ENCODE measurements at places on chromosomes 12 and 14.
A peak's percentile ranks its signal among the peaks of the same experiment; 100 is the strongest.

DNA sequence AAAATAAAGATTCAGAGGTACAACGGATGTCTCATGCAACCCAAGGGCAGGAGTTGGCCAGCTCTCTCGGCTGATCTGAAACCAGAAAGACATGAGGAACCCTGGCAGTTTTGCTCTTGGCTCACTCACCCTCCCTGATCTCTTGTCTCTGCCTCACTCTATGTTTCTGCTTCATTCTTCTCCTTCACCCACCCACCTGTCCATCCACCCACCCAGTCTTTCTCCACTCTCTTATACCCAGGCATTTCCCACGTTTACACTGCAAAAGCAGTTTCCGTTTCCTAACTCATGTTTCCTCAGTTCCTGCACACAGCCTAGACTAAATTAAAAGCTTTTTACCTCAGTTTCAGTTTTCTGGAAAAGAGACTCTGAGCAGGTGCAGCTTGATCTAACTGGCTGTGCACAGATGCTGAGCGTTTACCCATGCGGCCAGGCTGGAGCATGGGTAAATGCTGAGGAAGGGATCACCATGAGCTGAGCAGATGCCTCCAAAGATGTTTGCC is 157.6 kb downstream of the PRKCH start:
- no peak for DNase-seq

GRCh38 chr12:24226745-24227350 is 277.4 kb upstream of the SOX5 start:
- DNase-seq = no peak

GRCh38 chr14:24171422-24172260 is at the start of gene REC8:
Gene REC8, plus strand, starts transcription at chr14:24172080. Its CDS starts 473 bp downstream, at chr14:24172553.
- no peak for DNase-seq

- peak; percentile 20 for DNase-seq
These were observed 300.0 kb downstream of the AEBP2 start for GRCh38 chr12:19739195-19739776.

GRCh38 chr12:27367078-27367477 is 34.4 kb downstream of the BMAL2 start:
- DNase-seq = no peak

DNA sequence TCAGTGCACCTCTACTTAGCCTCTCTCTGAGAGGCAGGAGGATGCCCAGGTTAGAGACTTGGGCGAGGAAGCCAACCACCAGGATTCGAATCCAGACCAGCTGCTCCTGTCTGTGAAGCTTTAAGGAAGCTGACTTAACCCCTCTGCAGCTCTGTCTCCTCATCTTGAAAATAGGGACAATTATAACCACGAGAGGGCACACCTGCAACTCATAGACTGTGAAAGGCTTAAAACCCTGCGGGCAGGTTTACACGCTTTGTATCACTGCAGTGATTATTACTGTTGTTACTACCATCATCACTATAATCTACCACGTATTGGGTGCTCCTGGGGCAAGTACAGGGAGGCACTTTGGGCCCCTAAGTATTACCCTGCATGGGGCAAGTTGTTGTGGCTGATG is 379.8 kb downstream of the VRK1 start:
- DNase-seq = peak; percentile 34

DNA sequence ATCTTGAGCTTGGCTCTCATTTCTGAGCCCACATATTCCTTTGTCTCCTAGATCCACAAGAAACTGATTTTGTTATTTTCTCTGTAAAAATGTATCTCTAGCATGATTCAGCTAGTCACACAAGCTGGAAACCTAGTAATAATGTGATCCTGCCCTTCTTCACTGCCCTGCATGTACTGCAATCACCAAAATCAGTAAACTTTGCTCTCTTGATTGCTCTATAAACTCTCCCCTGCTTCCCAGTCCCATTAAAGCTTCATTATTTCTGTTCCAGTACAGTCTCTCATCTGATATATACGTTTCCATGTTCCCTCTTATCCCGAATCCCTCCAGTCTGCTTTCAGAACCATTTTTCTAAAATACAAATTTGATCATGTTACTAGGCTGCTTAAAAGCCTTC is 166.5 kb downstream of the MSRB3 start:
- no peak for DNase-seq

DNA sequence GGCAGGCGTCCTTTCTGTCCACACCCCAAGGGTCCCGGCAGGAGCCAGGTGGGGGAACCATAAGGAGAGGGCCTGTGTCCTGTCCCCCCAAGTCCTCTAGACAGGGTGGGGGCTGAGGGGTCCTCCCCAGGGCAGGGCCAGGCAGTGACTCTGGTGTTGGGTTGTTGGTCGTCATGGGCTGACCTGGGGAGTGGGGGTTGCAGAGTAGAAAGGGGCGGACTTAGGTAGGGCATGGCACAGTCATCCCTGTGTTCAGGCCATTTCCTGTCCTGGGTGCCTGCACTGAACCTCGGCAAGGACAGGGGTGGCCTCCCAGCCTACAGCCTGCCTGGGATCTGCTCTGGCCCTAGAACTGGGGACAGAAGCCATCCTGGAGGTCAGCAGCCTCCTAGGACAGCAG is 356.2 kb downstream of the TMEM121 start:
- DNase-seq = no peak
